ENCODE measurements at places on chromosomes 7 and 10. TPM values are rescaled to one million over a fixed set of nuclear protein-coding genes. Genes with fewer than 3 reads are reported as not detected.

DNA sequence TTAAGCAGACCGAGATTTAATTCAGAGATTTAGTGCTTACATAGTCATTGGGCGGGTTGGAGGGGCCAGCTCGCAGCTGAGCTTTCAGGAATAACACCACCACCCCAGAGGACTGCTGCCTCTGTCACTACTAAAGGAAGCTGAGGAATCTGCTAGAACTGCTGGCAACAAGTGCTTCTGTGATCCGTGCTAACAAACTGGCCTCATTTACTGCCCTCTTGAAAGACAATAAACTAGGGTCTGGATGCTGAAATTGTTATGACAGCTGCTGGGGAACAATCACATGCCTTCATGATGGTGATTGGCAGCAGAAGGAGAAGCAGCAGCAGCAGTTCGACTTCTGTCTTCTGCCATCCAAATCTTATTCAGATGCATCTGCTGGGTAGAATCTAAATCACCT is 285.5 kb upstream of the TAC1 start:
- DNase-seq, result no peak

ANKRD61 gene
- not detected for total RNA-seq

GRCh38 chr7:20971219-20971618 is 184.5 kb upstream of the SP8 start:
- DNase-seq, result no peak

GRCh38 chr10:131850383-131850870 is 50.4 kb upstream of the PPP2R2D start:
- no peak for DNase-seq

DLX5 gene
- total RNA-seq, result not detected

DYNC1I1 gene
- total RNA-seq, result 41.3 TPM

DNA sequence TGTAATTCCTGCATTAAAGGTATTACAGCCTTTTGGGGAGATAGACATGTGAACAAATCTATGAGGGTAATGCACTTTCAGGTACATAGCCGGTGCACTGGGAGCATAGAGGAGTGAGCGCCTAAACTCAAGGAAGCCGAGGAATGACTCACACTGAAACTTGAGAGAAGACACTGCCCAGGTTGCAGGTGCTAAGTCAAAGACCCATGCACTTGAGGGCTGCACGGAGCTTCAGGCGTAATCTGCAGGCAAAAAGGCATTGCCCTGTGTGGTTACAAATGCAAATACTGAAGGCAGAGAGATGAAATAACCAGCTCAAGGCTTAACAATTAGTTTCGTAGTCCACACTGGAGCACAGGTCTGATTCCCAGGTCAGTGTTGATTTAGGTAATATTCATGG is 51.0 kb upstream of the OSBPL3 start:
- no peak for DNase-seq

POLR2J2 gene
- 1.4 TPM for total RNA-seq

- DNase-seq, result no peak
Observed at GRCh38 chr10:43351301-43351700, 20.1 kb upstream of the FXYD4 start.

DNA sequence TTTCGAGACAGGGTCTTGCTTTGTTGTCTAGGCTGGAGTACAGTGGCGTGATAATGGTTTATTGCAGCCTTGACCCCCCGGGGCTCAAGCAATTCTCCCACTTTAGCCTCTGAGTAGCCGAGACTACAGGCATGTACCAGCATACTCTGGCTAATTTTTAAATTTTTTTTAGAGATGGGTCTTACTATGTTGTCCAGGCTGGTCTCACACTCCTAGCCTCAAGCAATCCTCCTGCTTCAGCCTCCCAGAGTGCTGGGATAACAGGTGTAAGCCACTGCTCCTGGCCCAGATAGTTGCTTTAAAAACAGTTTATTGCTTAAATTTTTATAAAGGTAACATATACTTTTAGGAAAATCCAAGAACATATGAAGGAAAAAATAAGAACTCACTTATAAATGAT is 26.3 kb downstream of the NEURL1 start:
- no peak for DNase-seq

HABP2 gene
- total RNA-seq, result not detected

- no peak for DNase-seq
Observed at GRCh38 chr7:91915401-91916050, 25.1 kb upstream of the AKAP9 start.

Data from right atrium auricular region (tissue), 2 donors.